Caco-2 (cell line): ENCODE measurements at places on chromosomes 7 and 10. TPM values are rescaled to one million over a fixed set of nuclear protein-coding genes. Genes with fewer than 3 reads are reported as not detected.

DNA sequence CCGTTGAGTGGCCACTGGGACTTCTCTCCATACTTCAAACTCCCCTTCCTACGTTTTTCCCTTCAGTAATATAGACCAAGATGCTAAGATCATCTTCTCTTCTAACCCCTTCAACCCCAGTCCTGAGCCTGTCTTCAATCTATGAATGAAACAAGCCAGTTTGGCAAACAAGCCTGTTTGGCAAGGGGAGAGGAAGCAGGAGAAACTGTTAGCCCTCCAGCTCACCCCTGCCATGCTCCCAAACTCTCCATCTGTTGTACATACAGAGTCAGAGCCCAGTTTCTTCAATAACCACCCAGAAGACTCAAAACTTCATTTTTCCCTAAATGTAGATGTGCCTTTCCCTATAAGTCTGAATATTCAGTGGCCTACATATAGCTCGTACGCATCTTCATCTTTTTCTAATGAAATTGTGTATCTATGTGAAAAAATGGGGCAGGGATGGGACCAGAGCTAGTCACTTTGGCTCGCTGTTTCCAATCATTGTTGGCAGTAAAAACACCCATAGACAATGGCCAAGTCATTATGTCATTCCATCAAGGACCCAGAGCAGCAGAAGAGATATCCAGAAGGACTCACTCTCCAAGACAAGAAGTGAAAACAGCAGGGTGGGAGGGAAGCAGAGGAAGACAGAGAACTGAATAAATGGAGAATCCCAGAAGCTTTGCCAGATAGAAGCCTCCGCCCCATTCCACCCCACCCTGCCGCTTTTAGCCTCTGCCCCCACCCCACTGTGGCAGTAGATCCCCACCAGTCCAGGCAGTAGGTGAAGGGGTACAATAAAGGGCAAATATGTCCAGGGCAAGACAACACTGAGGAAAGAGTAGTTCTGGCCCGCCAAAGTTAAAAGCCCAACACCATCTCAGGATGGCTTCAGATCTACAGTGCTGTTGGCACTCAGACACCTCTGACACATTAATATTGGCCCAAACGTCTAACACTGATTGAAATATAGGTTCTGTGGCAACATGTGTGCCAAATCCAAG lies 87.3 kb downstream of the DOCK4 start:
- no peaks in the 10 kb centered on the region for H3K27me3 ChIP-seq
- no peak for DNase-seq
- no peaks in the 10 kb centered on the region for H3K4me1 ChIP-seq
- H3K4me3 ChIP-seq = no peak overlapping the region
- H3K27ac ChIP-seq = no peak overlapping the region

- no peak overlapping the region for H3K27ac ChIP-seq
- no peak for DNase-seq
- H3K4me1 ChIP-seq = no peaks in the 10 kb centered on the region
- no peak overlapping the region for H3K4me3 ChIP-seq
- no peaks in the 10 kb centered on the region for H3K36me3 ChIP-seq
- H3K27me3 ChIP-seq = no peaks in the 10 kb centered on the region
These were observed 64.1 kb downstream of the C10orf67 start for GRCh38 chr10:23280419-23281043.

GRCh38 chr10:108615576-108616320 lies 1307.6 kb downstream of the XPNPEP1 start:
- no peaks in the 10 kb centered on the region for H3K4me1 ChIP-seq
- no peaks in the 10 kb centered on the region for H3K36me3 ChIP-seq
- no peak overlapping the region for H3K27ac ChIP-seq
- H3K27me3 ChIP-seq = no peaks in the 10 kb centered on the region

GRCh38 chr7:77540402-77540822 lies 3.3 kb downstream of the PTPN12 start:
- peaks cover 12% of the 10 kb centered on the region; the same call in 1 of the 2 replicates for H3K4me1 ChIP-seq
- H3K27ac ChIP-seq = no peak overlapping the region
- no peak overlapping the region for H3K4me3 ChIP-seq
- no peak for DNase-seq
- H3K27me3 ChIP-seq = no peaks in the 10 kb centered on the region

DNA sequence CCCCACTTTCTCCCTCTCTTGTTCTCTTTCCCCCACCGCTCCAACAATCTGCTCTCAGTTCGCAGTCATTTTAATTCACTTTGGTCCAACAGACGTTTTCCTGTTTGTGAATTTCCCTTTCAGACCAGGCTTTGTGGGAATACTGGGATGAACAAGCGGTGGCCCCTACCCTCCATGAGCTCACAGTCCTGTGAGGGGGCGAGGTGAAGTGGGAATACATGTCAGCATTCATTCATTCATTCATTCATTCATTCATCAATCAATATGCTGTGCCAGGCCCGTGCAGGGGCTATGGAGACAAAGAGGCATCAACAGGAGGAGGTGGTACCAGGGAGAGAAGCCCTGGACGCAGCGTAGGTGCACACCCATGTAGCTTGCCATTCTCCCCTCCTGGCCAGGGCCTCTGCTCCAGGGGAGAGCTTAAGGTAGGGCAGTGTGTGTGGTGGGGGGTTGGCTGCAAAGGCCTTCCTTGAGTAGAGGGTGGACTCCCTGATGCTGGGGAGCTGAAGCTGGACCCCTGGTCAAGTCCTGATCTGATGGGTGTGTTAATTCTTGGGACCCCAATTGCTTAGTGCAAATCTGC lies 16.1 kb downstream of the PRF1 start:
- no peak for DNase-seq
- no peak overlapping the region for H3K4me3 ChIP-seq
- H3K4me1 ChIP-seq = no peaks in the 10 kb centered on the region; the same call in 1 of the 2 replicates
- no peaks in the 10 kb centered on the region for H3K36me3 ChIP-seq

DNA sequence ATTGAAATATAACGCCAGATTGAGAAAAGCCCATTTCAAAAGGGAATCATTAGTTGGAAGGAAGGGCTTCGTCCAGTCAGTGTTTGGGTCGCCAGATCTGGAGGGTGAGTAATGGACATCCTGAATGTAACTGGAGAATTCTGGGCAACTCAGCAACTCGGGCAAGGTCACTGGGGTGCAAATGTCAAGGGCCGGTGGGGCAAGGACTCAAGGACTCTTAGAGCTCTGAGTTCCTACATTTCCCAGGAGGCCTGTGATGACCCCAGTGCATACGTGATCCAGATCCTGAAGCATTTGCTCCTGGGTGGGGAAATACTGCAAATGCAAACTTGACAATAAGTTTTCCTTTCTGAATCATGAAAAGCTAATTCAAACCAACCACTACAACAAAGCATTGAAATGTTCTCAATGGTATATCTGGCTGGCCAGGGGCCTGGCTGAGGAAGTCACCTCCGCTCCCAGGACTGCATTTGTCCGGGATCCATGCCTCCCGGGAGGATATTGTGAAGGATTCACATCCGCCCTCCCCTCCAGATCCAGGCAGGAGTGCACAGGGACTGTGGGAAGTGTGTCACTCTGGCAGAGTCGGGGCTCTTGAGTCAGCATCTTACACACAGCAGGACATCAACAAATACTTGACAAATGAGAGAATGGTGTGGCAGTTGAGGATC lies 164.0 kb downstream of the FANK1 start:
- no peaks in the 10 kb centered on the region for H3K4me1 ChIP-seq
- H3K36me3 ChIP-seq = no peaks in the 10 kb centered on the region
- no peak overlapping the region for H3K4me3 ChIP-seq

DNA sequence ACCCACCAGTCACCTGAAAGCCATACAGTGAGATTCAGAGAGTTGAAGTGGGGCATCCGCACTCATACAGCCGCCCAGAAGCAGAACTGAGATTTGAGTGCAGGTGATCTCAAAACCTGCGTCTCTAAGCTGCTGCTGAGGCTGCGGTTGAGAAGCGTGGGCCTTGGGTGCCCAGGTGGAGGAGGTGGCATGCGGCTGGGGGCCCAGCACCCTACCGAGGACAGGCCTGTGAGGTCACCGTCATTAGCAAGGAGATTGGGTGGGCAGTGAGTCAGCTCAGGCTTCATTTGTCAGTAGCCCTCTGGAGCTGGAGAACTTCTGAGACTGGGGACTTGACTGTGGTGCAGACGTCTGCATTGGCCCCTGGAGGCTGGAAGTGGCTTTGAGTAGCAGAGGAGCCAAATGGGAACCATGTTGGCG lies 29.8 kb downstream of the ZMIZ1 start:
- no peak for DNase-seq
- peaks cover 44% of the 10 kb centered on the region for H3K4me1 ChIP-seq
- no peak overlapping the region for H3K27ac ChIP-seq
- H3K4me3 ChIP-seq = no peak overlapping the region
- H3K36me3 ChIP-seq = peaks cover 1% of the 10 kb centered on the region; the same call in 1 of the 2 replicates
- no peaks in the 10 kb centered on the region for H3K27me3 ChIP-seq

The ITPRID1 gene
- total RNA-seq = 0.09 and 0.26 TPM in 2 replicates

GRCh38 chr7:80666376-80666775 lies 27.9 kb downstream of the CD36 start:
- H3K27me3 ChIP-seq = no peaks in the 10 kb centered on the region
- no peaks in the 10 kb centered on the region for H3K36me3 ChIP-seq
- H3K4me3 ChIP-seq = no peak overlapping the region
- DNase-seq = no peak

DNA sequence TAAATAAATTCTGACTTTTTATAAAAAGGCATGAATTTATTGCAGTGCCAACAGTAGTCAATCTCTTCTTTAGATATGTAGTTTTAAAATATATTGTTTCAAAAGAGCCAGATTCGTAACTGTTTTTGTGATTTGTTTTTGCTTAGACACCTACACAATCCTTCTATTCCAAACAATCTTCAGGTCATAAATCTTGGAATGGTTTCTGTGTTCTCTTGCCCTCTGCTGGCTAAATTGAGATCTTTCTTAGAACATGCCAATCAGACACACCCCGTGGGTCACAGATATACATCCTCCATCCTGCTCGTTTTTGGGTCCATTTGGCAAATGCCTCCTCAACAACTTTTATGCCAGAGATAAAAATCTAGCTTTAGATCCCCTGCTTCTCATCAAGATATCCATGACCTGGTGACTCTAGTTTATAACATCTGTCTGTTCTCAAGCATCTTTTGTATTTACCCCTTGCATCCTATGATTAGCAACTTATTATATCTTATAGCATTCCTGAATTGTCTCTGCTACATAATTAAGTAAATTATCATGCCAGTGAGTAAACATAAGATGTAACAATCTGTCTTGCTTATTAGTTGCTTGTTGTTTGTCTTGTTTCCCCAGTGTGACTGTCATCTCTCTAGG lies 35.3 kb upstream of the IFRD1 start:
- H3K27me3 ChIP-seq = no peaks in the 10 kb centered on the region
- no peaks in the 10 kb centered on the region for H3K36me3 ChIP-seq
- H3K27ac ChIP-seq = no peak overlapping the region

GRCh38 chr7:127089146-127089545 lies 163.6 kb downstream of the GRM8 start:
- no peaks in the 10 kb centered on the region for H3K4me1 ChIP-seq
- no peaks in the 10 kb centered on the region for H3K36me3 ChIP-seq
- H3K27ac ChIP-seq = no peak overlapping the region

The HOGA1 gene
- total RNA-seq = 0.50 and 0.67 TPM in 2 replicates

GRCh38 chr10:78844960-78845607 lies 223.7 kb upstream of the ZMIZ1 start:
- H3K4me3 ChIP-seq = no peak overlapping the region
- H3K27ac ChIP-seq = no peak overlapping the region
- no peaks in the 10 kb centered on the region for H3K36me3 ChIP-seq
- no peaks in the 10 kb centered on the region for H3K27me3 ChIP-seq

DNA sequence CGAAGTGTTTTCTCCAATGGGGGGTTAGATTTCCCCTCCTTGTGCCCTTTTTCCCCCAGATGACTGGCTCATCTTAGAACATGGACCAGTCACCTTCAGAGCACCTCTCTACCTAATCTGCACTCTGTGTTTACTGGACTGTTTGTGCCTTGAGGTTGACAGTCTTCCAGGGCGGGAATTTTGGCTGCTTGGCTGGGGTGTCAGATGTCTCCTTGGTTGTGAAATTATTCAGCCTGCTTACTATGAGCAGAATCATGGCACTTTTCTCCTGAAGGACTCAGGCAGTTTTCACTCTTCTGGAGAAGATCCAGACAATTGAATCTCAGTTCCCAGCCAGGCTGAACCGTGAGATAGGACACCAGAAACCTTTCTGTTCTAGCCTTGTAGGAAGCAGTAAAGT lies 60.3 kb upstream of the NFKB2 start:
- H3K4me1 ChIP-seq = no peaks in the 10 kb centered on the region
- no peak overlapping the region for H3K4me3 ChIP-seq
- H3K27ac ChIP-seq = no peak overlapping the region
- no peak for DNase-seq
- no peaks in the 10 kb centered on the region for H3K27me3 ChIP-seq
- H3K36me3 ChIP-seq = no peaks in the 10 kb centered on the region

DNA sequence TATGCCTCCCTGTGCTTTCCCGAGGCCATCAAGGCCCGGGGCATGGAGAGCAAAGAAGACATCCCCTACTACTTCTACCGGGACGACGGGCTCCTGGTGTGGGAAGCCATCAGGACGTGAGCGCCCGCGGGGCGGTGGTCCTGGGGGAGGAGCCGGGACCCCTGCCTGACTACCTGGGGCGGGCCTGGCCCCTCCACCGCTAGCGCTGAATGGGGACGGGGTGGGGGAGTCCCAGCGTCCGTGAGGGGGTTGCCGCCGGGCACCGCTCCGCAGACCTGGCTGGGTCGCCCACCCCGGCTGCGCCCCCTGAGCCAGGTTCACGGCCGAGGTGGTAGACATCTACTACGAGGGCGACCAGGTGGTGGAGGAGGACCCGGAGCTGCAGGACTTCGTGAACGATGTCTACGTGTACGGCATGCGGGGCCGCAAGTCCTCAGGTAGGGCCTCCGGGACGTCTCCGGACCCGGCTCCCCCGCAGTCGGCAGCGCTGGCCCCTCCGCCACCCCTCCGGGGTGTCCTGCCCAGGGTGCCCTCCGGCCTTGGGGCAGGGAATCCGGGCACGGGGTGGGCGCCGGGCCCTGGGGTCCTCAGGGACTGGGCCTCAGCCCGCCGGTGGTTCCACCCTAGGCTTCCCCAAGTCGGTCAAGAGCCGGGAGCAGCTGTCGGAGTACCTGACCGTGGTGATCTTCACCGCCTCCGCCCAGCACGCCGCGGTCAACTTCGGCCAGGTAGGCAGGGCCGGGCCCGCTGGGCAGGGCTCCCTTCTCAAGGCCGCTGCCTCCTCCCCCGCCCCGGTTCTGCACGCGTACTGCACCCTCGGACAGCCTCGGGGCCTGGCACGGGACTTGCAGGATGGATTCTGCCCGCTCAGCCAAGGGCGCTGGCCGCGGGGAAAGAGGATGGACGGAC lies 69.3 kb downstream of the ALOX5 start:
- H3K4me3 ChIP-seq = no peak overlapping the region
- no peaks in the 10 kb centered on the region for H3K36me3 ChIP-seq
- H3K4me1 ChIP-seq = no peaks in the 10 kb centered on the region

The ERVW-1 gene
- 0.51 TPM in 1 of 2 replicates, not detected in the other for total RNA-seq

The CDK5 gene
- 23.8 and 25.2 TPM in 2 replicates for total RNA-seq

GRCh38 chr7:64907641-64908326 lies 4.7 kb downstream of the ZNF273 start:
- no peak overlapping the region for H3K4me3 ChIP-seq
- no peak for DNase-seq
- H3K36me3 ChIP-seq = no peaks in the 10 kb centered on the region

DNA sequence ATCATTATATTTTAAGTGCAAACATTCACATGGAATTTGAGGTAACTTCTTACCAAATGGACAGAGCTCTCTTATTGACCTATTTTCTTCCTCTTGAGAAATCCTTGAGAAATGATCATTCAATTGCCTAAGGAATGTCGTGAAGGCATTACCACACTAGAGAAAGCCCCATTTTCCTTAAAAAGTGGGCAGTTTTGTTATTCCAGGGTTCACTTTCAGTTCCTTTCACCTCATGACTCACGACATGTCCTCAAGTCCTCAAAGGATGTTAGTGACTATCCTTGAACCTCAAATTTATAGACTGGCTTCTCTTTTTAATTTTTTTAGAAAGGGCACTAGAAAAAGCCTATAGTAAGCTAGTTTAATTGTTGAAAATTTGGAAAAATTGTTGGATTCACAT lies 40.4 kb upstream of the SMIM30 start:
- DNase-seq = no peak
- no peak overlapping the region for H3K27ac ChIP-seq
- no peaks in the 10 kb centered on the region for H3K27me3 ChIP-seq
- no peaks in the 10 kb centered on the region for H3K36me3 ChIP-seq
- H3K4me1 ChIP-seq = no peaks in the 10 kb centered on the region

The LRRC4 gene
- total RNA-seq = not detected in 2 replicates
